ENCODE measurements at places on chromosomes 5 and 9.

DNA sequence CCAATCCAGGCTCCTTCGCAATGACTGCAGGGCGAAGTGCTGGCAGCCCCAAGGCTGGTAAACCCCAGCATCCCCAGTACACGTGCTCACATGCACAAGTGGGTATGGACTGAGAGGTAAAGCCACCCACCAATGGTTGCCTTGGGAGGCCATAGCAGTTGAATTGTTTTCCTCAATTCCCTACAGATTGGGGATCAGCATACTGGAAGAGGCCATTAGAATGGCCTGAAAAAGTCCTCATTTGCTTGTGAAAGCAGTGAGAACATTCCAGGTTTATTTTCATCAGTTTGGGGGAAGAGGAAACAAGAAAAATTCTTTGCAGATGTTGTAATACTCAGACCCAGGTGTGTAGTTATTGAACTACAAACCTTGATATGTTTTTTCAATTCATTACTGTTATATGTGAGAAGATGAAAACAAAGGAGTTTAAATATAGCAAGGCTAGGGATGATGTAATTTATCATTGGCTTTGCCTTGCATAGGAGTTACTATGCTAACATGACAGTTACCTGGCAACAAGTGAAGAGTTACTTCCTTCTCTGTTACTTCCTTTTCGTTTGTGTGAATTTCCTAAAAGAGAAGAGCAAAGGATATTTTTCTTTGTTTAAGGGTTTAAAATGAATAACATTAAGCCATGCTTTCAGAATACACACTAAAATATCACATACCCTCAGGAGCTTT, 36.4 kb downstream of the MTMR12 start:
- DNase-seq: no peak

DNA sequence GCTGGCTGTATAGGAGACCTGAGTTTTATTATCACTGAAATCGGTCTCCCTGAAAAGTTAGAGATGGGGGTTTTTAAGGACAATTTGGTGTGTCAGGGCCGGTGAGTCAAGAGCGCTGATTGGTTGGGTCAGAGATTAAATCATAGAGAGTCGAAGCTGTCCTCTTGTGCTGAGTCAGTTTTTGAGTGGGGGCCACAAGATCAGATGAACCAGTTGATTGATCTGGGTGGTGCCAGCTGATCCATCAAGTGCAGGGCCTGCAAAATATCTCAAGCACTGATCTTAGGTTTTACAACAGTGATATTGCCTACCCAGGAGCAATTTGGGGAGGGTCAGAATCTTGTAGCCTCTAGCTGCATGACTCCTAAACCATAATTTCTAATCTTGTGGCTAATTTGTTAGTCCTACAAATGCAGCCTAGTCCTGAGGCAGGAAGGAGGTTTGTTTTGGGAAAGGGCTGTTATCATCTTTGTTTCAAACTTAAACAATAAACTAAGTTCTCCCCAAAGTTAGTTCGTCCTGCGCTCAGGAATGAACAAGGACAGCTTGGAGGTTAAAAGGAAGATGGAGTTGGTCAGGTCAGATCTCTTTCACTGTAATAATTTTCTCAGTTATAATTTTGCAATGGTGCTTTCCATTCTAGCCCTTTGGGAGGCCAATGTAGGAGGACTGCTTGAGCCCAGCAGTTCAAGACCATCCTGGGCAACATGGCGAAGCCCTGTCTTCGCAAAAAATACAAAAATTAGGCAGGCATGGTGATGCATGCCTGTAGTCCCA, 31.6 kb upstream of the RFK start:
- no peak for DNase-seq

DNA sequence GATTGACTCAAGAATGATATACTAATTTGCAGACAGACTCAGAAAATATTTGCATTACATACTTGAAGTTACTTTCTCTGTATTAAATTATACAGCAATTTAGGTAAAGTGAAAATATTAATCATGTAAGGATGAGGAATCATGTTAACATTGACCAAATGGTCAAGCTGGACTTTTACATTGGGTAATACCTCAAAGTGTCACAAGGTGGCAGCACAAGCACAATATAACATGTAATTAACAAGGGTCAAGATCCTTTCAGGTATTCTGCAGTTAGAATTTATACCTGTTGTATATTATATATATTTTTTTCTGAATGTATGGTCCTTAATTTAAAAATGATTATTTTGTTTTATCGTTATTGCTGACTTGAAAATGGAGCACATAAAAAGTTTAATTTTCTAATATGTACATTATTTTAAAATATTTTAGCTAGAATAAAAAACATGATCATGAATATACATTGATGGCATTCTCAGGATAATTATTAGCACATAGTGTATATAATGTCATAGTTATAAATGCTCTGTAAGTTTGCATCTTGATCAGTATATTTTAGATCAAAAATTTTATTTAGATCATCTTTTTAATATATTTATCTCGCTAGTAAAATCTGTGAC, 8.6 kb downstream of the HAPLN1 start:
- peak; percentile 34 for DNase-seq

DNA sequence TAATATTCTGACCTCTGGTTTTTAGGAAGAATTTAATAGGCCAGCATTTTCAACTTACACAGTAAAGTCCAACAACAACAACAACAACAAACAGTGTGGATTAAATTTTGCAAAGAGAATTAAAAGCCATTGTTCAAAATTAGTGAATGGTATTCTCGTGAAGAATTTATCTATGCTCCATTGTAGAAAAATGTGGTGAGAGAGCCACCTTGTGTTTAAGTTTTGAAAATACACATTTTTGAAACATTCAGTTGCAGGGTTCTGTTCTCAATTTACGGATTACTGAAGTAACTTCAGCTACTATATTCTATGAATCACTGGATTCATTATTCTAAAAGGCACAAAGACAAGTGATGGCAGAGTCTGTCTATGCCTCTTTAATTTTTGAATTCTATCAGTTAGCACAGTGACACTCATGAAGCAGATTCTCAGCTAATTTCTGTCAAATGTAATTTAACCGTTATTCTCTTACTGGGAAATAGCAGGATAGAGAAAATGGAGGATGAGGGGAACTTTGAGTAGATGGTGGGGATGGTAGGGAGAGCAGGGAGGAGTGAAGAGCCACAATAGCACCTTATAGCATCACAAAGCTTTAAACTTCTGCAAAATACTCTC, 11.0 kb downstream of the CCDC152 start:
- DNase-seq: no peak

GRCh38 chr5:141958113-141958512, at the start of gene PCDH12:
Gene PCDH12, minus strand, starts transcription at chr5:141958202. Its CDS starts 351 bp downstream, at chr5:141957851.
- no peak for DNase-seq

DNA sequence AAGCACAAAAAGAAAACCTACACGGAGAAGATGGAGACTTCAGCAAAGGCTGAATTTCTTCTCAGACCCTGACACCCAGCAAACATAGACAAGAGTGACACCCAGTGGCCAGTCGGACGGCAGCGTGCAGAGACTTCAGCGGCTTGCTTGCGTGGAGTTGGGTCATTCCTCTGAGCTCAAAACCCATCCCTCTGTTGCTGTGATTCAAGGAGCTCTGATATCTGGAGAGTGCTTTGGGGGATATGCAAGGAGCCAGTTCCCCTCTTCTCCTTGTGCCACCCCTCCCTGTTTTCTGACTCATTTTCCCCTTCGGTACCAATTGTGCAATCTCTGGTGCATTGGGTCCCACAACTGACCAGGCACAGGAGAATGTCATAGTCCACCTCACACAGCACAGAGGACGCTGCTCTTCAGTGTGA, 27.5 kb downstream of the SH3TC2 start:
- peak; percentile 45 for DNase-seq

GRCh38 chr5:124274949-124275348, 471.5 kb downstream of the ZNF608 start:
- peak; percentile 29 for DNase-seq

DNA sequence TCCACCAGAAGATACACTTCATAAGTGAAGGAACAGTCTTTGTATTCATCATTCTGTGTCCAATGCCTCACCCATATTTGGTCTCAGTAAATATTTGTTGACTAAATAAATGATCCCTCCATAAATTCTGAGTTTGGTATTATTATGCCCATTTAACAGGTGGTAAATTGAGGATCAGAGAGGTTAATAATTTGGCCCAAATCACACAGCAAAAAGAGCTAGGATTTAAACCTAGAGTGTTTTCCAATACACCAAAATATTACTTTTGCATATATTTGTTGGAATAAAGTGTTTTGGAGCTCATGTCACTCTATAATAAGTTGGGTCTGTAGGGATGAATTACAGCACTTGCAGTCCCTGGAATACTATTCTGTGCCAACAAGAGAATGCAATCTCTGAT, 470.3 kb downstream of the ARHGEF28 start:
- DNase-seq: no peak

DNA sequence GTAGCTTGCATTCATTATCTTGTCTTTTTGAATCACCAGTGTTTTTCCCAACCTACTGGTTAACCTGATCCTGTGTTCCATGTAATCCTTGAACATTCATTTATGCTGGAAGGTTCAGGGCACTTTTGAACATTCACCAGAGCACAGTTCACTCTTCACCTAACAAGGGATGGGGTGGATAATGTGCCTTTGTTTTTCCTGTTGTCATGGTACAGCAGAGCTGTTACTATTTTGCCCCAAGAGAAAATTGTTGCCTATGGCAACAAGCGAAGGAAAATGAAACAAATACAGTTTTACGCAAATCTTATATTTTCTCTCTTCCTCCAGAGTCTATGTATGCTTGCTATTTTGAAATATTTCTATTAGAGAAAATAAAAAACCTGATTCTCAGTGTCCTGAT, 60.3 kb upstream of the RIOK2 start:
- DNase-seq: no peak

GRCh38 chr9:37667706-37668105, 17.0 kb downstream of the FRMPD1 start:
- DNase-seq: no peak

- no peak for DNase-seq
Measured at GRCh38 chr9:8489835-8490234, 690.3 kb upstream of the DMAC1 start.

GRCh38 chr5:164352695-164353094, 847.3 kb downstream of the MAT2B start:
- DNase-seq: no peak

- DNase-seq: no peak
Measured at GRCh38 chr5:67978171-67978570, 237.4 kb upstream of the PIK3R1 start.

- DNase-seq: no peak
Measured at GRCh38 chr9:36597412-36598178, 24.9 kb downstream of the MELK start.

DNA sequence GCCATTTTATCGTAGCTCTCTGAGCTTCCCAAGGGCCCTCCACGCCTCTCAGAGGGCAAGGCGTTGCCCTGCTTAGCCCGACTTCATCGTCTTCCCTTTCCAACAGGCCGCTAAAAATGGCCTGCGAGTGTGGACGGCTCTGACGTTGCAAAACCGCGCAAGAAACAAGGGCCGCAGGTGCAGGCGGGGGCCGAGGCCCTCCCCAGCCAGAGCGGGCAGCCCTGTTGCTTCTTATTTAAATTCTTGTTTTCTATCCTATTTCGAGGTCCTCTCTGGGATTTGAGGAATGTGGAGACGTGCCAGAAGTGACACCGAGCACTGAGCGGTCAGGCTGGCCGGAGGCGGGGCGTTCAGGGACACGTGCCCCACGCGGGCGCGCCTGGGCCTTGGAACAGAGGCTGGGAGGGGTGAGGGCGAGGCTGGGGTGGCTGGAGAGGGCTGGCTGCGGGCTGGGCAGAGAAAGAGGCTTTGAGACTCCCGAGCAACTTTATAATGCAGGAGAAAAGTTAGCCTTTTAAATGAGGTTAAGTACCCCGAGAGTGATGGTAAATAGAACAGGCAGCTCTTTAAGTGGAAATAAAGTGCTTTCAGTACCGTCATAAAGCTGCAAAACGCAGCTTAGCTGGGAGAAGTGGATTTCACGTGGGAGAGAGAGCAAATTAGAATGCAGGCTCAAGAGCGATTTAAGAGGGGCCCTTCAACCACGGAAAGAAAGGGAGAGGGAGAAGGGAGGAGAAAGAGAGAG, 243.6 kb downstream of the AUH start:
- DNase-seq: no peak

DNA sequence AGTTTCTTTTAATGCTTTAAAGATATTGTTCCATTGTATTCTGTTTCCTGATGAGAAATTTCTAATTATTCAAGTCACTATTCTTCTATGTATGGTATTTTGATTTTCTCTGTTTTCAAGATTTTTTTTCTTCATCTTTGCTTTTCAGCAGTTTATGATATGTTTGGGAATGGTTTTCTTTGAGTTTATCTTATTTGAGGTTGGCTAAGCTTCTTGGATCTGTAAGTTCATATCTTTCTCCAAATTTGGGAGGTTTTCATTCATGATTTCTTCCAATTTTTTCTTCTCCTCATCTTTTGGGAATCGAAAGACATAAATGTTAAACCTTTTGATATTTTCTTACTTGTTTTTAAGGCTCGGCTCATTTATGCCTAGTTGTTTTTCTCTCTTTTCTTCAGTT, 184.9 kb downstream of the ZSWIM6 start:
- no peak for DNase-seq

DNA sequence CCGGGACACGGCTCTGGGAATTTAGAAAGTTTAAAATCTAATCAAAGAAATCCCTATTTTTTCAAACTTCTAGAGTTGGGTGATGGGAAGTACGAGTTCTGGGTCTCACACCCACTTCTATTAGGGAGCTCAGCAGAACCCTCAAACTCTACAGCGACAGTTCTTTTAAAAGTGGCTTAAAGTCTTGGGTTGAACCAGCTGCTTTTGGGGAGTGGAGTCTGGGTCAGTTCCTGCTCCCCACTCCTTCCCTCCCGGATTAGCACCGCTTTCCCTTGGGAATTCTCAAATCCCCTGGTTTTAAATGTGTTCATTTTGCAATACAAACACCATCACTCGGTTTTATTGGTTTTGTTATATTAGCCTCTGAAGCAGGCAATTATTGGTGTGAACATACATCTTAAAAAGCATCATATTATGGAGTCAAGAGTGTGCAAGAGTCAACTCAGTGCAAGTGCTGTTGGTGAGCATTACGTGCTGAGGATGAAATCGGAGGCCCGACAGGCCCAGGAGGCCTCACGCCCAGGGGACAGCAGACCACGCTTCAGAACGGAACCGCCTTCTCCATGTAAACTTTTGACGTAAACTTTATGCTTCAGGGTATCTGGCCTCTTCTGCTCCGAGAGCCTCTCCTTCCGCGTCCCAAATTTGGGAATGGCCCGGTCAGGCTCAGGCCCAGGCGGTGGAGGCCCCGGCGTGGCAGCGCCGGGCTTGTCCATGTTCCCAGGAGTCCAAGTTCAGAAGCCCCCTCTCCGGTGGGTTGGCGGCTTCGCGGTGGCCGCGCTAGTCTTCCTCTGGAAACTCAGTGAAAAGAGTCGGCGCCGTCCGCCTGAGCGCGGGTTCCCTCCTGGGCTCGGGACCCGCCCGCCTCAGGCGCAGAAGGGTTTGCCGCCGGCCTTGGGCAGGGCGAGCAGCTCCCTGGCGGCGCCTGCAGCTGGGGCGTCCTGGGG, 5.3 kb downstream of the IRX4 start:
- DNase-seq: no peak

- no peak for DNase-seq
Measured at GRCh38 chr9:22463205-22463604, 16.6 kb downstream of the DMRTA1 start.

DNA sequence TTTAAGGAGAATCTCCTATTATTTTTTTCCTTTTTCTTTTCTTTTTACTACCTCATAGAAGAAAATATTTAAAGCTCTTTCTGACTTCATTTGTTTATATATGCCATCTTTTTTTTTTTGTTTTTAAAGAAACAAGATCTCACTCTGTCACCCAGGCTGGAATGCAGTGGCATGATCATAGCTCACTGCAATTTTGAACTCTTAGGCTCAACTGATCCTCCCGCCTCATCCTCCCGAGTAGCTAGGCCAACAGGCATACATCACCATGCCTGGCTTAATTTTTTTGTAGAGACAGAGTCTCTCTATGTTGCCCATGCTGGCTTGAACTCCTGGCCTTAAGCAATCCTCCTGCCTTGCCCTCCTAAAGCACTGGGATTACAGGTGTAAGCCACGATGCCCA, 59.5 kb downstream of the LNPEP start:
- no peak for DNase-seq

All from HS-5 (cell line).